ENCODE measurements at places on chromosomes 1 and 21. TPM values are rescaled to one million over a fixed set of nuclear protein-coding genes. Genes with fewer than 3 reads are reported as not detected.

RAB4A gene
- total RNA-seq = 57.0 TPM

TNNI3K gene
- not detected for total RNA-seq

STIL gene
- 10.9 TPM for total RNA-seq

NUP210L gene
- 0.06 TPM for total RNA-seq

RGS2 gene
- 151 TPM for total RNA-seq

CLIC6 gene
- 0.09 TPM for total RNA-seq

DNAI4 gene
- 0.94 TPM for total RNA-seq

OXCT2 gene
- total RNA-seq = 0.49 TPM

FNDC10 gene
- total RNA-seq = 9.4 TPM

TSPEAR gene
- total RNA-seq = not detected

SAMD11 gene
- 19.7 TPM for total RNA-seq

SELL gene
- total RNA-seq = 0.08 TPM

C1QB gene
- total RNA-seq = not detected

TMEM125 gene
- not detected for total RNA-seq

SLC66A1 gene
- total RNA-seq = 21.5 TPM

TMEM222 gene
- total RNA-seq = 44.6 TPM

NEXN gene
- total RNA-seq = 11.0 TPM

GART gene
- 75.9 TPM for total RNA-seq

SLC44A5 gene
- 0.04 TPM for total RNA-seq

USH2A gene
- total RNA-seq = under 0.01 TPM

FMO2 gene
- total RNA-seq = not detected

ARL8A gene
- 55.9 TPM for total RNA-seq

ARHGEF19 gene
- total RNA-seq = 5.2 TPM

PAQR6 gene
- 4.7 TPM for total RNA-seq

KRTAP21-2 gene
- total RNA-seq = not detected
